ENCODE measurements at places on chromosomes 7 and 10. TPM values are rescaled to one million over a fixed set of nuclear protein-coding genes. Genes with fewer than 3 reads are reported as not detected.
A peak's percentile ranks its signal among the peaks of the same experiment; 100 is the strongest.

- DNase-seq = no peak
Measured at GRCh38 chr10:78961760-78962159, 107.0 kb upstream of the ZMIZ1 start.

GDF2 gene
- polyA plus RNA-seq = not detected

CASTOR2 gene
- 5.4 TPM for polyA plus RNA-seq

DNA sequence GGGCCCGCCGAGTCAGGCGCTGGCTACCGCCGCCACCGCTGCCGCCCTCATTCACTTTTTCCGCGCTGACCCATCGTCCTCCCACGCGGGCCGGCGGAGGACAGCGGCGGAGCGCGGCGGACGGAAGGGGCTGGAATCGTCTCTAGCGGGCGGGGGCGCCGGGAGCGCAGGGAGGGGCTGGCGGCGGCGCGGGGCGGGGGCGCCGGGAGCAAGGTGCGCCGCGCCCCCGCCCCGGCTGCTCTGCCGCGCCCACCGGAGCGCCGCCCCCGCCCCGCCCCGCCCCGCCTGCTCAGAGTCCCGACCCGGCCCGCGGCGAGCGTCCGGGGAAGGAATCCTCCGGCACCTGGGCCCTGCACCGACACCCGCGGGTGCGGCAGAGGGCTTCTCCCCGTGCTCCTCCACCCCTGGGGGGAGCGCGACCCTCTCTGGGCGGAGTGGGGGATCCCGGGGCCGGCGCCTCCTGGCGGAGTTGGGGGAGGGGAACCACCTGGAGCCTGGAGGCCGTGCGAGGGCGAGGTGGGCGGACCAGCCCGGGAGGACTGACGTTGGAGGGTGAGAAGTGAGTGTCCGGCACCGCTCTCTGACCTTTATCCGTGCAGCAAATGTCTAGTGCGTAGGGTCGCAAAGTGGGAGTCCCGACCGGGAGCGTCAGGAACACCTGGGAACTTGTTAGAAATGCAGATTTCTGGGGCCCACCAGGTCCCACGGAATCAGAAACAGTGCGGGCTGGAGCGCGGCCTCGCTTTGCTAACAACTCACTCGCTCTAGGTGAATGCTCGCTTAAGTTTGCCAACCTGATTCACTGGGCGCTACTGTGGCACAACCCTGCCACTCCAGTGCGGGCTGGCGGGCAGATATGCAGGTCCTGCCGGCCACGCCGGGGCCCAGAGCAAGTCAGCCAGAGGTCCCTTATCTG, at the start of gene COBL:
TSS of gene COBL (minus strand) at position 144 of the 916 bp plus-strand sequence. CDS start 176 bp downstream, outside the sequence.
- DNase-seq = no peak

SLC29A3 gene
- 4.6 TPM for polyA plus RNA-seq

DNA sequence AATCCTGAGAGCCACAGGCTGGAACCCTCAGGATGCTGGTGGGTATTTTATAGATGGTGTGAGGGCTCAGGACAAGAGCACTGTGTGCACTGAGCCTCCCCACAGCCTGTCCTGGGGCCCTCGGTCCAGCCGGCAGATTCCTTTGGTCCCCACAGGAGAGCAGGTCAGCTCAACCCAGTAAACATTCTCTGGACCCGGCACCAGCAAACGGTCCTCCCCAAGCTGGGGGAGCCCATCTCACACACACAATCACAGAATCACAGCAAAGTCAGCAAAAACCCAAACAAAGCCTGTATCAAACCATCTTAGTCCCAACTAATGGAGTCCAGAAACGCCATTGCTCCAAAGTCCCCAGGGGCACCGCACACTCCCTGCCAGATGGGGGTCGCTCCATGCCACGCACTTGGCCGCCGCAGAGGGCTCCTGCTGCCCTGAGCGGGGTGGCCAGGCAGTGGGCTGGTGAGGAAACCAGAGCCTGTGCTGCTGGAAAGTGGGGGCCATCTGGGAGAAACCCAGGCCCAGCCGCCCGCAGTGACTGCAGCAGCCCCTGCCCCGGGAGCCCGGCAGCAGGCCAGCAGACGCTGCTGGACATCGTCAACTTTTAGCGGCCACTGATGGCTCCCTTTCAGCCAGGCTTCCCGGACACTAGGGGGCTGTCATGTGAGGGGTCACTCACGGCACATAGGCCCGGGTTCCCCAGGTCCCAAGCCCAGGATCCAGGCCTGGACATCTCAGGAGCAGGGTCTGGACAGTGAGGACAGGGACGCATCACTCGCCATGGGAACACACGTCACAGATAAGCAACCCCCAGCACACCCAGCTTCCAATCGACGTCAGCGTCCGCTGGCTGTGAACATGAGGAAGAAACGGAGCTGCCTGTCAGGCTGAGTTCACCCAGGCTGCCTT, 52.6 kb downstream of the DPYSL4 start:
- DNase-seq = peak; percentile 91

GRCh38 chr10:60646966-60647796, 131.1 kb upstream of the CDK1 start:
- DNase-seq = peak; percentile 12

- peak; percentile 68 for DNase-seq
Measured at GRCh38 chr7:823649-824048, 8.6 kb upstream of the SUN1 start.

All from SK-N-SH (cell line).